ENCODE measurements at places on chromosomes 13 and 19. TPM values are rescaled to one million over a fixed set of nuclear protein-coding genes. Genes with fewer than 3 reads are reported as not detected.

DNA sequence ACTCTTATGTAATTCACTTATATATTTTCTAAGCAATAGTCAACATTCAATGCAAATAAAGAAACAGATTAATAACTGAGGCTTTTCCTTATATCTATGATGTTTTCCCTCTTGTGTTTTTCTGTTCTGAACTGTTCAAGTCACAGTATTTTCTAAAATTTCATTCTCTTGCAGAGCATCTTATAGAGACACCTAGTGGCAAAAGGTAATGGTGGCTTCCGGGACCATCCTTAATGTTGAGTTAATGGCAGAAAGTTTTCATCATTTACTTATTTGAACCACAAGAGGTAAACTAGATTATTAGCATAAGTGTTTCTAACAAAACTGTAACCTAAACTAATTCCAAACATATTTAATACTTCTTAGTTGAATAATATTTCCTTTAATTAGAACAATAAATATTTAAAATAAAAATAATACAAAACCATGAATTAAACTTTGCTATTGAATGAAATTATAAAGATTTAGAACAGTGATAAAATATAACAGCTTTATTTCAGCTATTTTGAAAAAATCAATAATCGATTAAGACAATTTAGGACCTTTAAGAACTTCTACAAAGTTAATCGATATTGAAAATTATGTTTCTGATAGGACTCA lies 1.7 kb upstream of the SLITRK5 start:
- no peak for DNase-seq

DNA sequence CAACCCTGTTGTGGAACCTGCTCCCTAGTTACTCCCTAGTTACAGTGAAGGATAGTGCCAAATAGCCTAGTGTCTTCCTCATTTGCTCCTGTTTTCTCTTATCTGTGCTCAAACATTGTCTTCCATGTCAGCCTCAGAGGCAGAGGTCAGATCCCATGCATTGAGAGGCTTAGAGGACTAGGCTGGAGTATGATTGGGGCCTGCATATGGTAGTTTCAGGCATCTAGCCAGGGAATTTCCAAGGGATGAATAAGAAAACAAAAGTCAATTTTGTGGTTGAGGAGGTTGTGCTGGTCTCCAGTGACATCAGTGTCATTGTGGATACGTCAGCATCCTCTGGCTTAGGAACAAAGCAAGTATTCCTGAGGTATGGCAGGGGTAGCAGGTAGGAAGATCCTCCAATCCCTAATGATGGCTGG lies 9.4 kb downstream of the ZNF546 start:
- DNase-seq: peak; percentile 25

DNA sequence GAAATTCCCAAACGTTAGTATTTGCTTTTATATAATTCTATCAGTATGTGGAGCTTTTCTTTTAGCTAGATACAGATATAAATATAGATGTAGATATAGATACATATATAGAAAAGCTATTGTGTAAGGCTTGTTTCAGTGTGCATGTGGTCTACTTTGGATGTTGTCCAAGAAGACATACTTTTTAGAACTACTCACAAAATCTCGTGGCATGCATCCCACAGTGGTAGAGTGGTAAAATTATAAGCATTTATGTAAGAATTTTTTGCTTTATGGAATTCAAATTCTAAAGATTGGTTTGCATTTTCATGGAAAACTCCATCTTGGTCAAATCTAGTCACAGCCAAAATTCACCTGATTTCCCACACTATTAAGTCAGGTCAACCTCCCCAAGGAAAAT lies 880.4 kb downstream of the EFNB2 start:
- DNase-seq: no peak

TEAD2 gene
- total RNA-seq: 58.0 TPM

DNA sequence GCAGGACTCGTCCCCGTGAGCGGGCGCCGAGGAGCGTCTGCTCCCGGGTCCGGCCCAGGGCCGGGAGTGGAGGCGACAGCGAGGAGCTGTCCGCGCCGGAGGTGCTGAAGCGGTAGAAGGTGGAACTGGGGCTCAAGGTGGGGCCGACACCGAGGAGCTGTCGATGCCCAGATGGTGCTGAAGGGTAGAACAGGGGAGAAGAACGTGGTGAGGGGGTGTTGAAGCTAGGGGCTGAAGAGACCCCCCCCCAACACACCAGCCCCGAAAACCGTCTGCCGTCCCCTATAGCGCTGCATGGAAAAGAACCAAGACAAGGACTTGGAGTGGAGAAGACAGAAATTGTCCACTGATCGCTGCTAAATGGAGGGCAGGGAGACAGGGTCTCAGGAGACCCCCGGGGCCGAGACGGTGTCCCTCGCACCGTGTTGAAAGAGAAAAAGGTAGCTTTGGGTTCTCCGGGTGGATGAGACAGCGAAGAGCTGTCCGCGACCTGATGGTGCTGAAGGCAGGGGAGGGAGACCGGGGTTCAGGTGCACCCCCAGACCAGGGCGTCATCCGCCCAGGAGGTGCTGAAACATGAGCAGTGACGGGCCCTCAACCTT lies 7.1 kb upstream of the PDE4C start:
- DNase-seq: no peak

GRCh38 chr19:7516333-7516732 lies 430 bp downstream of the ZNF358 start:
- DNase-seq: no peak

DNA sequence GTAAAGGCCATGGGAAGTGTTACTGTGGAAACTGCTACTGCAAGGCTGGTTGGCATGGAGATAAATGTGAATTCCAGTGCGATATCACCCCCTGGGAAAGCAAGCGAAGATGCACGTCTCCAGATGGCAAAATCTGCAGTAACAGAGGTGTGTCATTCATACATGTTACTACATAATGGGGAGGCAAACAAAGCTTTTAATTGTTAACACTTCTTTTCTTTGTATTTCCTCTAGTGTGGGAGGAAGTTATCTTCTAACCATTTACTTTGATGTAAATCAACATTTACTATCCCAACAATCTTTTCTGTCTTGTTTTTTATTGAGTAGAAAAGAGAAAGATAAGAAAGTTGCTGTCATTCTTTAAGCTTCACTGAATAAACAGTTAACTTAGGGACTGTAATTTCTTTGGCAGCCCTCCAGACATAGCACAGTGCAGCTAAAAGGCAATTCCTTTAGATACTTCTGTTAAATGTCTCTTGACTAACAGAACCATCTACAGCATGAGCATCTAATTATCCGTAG lies 126.9 kb downstream of the ITGBL1 start:
- peak; percentile 31 for DNase-seq

- DNase-seq: no peak
Observed at GRCh38 chr19:58274771-58275201, 4.0 kb upstream of the ZNF8 start.

- no peak for DNase-seq
Observed at GRCh38 chr19:52474351-52475127, 21.2 kb downstream of the ZNF578 start.

DNA sequence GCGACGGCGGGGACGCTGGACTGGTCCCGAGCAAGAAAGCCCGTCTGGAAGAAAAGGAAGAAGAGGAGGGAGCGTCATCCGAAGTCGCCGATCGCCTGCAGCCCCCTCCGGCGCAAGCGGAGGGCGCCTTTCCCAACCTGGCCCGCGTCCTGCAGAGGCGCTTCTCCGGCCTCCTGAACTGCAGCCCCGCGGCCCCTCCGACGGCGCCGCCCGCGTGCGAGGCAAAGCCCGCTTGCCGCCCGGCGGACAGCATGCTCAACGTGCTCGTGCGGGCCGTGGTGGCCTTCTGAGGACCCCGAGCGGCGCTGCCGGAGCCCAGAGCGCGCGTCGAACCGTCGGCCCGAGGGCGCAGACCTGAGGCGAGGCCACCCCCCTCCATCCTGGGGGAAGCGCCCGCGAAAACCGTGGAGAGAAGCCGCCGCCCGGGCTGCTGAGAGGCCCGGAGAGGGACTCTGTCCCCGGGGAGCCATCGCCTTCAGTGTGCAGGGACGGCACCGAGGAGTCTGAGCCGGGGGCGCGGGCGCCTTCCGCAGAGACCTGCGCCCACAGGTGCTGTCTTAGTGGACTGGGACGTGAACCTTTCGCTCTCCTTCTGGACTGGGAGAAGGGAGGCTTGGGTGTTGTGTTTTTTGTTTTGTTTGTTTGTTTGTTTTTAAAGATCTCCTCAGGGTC lies 3.5 kb downstream of the IER2 start:
- DNase-seq: no peak

- no peak for DNase-seq
Observed at GRCh38 chr19:33780746-33781145, 15.9 kb upstream of the KCTD15 start.

GRCh38 chr19:2423071-2423914 lies 4.1 kb downstream of the TIMM13 start:
- no peak for DNase-seq

GRCh38 chr13:114219392-114219791 lies 15.3 kb upstream of the CDC16 start:
- DNase-seq: no peak

- DNase-seq: no peak
Observed at GRCh38 chr13:27599845-27600553, 20.3 kb downstream of the LNX2 start.

GRCh38 chr19:35844482-35845214 lies 7.7 kb downstream of the NPHS1 start:
- no peak for DNase-seq

DNA sequence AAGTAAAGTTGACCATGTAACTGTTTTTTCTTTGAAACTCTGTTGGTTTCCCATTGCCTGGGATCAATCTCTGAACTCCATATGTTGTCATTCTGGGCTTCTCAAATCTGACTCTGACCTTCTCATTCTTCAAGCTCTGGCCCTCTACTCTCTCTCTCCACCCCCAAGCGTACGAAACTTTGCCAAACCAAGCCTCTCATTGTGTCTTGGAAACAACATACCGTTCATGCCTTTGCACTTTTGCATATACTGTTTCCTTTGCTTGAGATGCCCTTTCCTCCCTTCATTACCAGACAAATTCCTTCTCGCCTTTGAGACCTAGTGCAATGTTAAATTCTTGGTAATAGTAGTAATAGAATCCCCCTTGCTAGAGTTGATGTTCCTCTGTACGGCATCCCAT lies 113.7 kb downstream of the OLFM4 start:
- no peak for DNase-seq

DNA sequence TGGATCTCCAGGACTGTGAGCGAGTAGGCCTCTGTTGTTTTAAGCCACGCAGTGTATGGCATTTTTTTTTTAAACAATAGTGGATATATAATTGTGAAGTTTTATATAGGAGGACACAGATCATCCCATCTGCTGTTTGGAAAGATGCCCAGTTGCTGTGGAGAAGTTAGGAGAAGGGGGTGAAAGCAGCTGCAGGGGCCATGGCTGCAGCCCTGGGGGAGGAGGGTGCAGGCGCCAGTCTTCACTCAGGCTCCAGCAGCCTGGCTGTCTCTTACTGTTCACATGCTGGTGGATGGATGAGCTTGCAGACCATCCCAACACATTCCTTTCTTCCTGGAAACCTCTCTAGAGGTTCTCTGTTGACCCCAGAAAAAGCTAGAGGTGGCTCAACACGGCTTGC lies 242.3 kb downstream of the TEX29 start:
- DNase-seq: no peak

USHBP1 gene
- total RNA-seq: 40.0 TPM

ZGLP1 gene
- total RNA-seq: 1.3 TPM

- DNase-seq: no peak
Observed at GRCh38 chr13:73109288-73109899, 50.6 kb downstream of the KLF5 start.

TMEM145 gene
- total RNA-seq: not detected

DNA sequence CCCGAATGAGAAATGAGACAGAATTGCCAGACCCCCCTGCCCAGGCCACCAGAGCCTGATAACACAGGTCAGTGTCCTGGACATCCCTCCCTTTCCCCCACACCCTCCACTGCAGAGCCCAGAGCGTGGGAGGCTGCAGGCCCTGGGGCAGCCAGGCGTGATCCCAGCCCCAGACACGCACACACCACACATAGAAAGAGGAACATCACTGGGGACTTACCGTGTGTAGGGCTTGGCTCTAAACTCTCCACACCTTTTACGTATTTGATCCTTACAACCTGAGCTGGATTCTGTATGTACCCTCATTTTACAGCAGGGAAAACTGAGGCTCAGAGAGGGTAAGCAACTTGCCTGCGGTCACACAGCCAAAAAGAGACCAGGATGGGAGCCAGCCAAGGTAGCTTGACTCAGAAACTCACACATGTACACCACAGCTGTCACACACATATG lies 334 bp upstream of the ANGPTL6 start:
- no peak for DNase-seq

DNA sequence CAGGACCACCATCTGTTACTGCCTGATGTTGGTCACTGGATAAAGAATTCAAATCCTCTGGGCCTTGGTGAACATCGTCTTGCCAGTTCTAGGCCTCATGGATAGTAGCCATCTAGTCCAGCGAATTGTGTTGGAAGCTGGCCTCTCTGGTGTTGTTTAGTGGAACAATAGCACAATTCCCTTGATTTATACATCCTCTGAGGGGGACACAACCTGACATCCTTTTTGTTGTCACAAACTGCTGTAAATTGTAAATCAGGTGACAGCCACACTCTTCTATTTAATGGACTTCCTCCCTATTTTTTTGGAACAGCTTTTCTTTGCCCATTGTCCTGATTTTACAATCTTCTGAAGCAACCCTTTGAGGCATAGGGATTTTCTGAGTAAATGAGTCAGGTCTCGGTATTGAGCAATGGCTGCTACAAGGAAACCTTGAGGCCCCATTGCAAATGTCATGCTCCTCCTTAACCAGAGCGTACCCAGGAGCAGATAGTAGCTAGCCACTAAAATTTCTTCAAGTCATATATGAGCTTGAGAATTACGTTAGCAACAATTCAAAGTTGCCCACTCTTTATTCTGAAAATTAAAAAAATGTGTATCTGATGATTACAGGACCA lies 263.3 kb downstream of the COG6 start:
- no peak for DNase-seq

DNA sequence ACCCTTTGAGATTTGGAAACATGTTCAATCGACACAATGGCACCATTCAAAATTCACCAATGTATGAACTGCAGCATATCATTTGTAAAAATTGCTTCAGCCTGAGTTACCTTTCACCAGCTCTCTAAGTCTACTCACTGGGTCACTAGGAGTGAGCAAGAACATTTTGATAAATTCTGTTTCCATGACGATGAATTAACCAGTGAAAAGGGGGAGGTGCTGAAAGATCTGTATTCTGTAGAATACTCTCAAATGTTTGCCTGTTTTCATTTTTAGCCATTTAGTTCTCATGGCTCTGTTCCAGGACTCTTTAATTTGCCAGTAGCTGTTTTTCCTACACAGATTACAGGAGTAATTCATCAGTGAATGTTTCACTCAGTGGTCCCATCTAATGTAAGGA lies 883.4 kb downstream of the DIAPH3 start:
- no peak for DNase-seq

Data from glomerular endothelial cell (primary cell).